ENCODE measurements at places on chromosomes 5 and 9. TPM values are rescaled to one million over a fixed set of nuclear protein-coding genes. Genes with fewer than 3 reads are reported as not detected.

CKMT2 gene
- total RNA-seq, result not detected

MYMK gene
- not detected for total RNA-seq

PHF24 gene
- total RNA-seq, result 0.13 TPM

PRPF4 gene
- 36.7 TPM for total RNA-seq

NXNL2 gene
- total RNA-seq, result not detected

LRRC26 gene
- total RNA-seq, result 0.31 TPM

IFNB1 gene
- total RNA-seq, result not detected

ARSI gene
- total RNA-seq, result not detected

- DNase-seq, result no peak
Observed at GRCh38 chr5:68886814-68887213, 207.0 kb upstream of the SLC30A5 start.

DNA sequence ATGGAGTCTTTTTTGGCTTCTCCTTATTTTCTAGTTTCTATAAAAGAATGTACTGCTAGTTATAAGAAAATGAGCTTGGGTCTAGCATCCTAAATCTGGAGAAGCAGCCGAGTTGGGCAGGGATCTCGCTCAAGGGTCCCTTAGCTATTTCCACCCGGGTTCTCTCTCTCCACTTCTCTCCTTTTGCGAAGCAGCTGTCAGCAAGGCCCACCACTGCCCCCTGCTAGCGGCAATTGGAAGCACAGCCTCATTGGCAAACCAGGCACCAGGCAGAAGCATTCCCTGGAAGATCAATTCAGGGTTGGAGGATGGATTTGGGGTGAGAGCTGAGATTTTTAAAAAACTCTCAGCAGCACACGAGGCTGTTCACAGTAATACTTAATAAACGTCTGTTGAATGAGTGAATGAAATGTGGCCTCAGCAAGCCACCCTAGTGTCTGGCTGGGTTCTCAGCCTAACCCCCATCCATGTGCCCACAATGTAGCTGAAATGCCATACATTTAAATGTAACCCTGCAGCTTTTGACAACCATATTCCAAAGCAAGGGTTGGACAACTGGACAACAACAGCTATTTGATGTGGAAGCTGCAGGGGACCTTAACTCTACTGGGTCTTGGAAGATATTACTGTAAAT is 34.6 kb upstream of the TNIP1 start:
- DNase-seq, result peak; percentile 70

DNA sequence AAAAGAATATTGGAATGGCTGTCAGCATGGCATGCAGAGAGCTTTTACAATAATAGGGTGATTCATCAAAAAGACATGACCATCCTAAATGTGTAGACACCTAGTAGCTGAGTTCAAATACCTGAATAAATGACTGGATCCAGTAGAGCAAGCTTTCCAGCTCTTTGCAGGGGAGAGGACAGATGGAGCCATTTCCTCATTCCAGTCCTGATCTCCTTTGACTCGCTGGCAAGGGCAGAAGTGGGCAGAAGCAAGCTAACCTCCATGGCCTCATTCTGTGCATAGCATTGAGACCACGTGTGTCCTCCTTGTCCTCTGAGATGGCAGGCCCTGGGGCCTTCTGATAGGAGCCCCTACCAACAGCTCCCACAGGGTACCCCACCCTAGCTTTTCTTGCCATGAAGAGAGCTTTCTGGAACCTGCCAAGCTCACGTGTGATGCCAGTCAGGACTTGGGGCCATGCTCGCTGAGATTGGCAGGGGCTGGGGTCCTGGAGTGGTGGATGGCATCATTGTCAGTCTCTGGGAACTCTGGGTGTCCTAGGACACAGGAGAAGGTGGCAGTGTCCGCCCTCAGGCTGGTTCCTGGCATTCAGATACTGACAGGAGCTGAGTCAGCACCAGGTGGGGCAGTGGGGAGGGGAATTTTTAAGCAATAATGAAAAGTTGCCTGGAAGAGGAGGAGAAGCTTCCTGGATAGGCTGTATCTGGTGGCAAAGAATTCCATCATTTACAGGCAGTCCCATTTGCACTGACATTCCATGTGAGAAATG is 33.6 kb downstream of the WWC1 start:
- DNase-seq, result no peak

DNA sequence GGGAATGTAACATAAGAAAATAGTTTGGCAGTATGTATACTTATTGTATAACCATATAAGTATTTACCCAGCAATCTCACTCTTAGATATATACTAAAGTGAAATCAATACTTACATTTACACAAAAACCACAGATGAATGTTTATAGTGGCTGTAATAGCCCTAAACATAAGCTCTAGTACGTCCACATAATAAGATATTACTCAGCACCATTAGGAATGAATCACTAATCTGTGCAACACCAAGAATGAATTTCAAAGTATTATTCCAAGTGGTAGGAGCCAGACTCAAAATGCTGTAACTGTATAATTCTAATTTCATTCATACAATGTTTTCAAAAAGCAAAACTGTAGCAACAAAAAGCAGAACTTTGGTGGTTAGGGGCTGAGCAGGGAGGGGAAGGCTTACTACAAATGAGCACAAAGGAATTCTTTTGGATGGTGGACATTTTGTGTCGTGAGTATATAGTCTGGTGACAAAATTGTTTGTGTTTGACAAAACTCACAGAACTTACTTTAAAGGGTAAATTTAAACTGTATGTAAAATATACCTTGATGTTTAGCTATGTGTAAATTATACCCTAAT is 11.9 kb upstream of the C5orf46 start:
- no peak for DNase-seq

- no peak for DNase-seq
Observed at GRCh38 chr5:145483212-145483611, 351.9 kb downstream of the PRELID2 start.

DNA sequence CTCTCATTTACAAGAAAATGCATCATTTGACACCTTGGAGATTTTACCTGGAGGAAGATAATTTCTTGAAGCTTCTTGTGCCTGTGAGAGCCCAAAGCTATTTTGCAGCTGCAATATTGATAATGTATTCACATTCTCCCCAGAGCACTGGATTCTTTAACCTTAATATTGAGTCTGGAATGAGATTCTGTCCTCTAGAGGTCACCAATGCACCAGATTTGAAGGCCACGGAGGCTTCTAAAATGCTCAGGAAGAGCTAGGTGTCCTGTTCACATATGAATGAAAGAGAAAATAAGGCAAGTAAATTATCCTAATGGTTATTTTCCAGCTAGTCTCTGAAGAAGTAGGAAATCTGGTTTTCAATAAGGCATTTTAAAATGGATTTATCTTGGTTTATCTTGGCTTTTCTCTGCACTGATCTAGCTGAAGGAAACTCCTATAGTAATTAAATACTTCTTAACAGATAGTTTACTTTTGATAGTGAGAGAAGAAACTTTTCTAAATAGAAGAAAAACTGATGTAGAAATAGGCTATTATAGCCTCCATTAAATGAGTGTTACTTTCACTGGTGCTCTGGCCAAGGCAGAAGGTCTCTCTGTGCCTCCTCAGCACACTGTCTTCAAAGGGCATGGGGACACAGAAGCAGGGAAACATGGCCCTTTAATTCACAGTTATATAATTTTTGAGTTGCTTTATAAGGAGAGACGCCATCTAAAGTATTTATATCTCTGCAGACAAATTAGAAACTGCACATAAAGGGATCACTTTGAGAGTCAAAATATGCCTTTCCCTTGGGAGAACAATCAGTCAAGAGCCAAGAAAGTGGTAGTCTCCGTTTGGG is 297.0 kb upstream of the ACTBL2 start:
- no peak for DNase-seq

DNA sequence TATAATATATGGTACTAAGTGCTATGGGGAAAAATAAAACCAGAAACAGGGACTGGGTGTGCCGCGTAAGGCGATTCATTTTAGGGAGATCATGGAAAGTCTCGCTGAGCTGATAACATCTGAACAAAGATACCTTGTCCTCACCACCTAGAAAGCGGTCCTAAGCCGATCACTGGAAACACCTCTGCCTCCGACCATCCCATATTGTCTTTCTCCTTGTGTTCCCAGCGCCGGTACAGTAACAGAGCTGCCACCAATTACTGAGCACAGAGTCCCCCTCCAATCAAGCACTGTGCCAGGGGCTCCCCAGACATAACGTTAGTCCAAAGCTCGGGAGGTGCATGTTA is 704 bp downstream of the CCDC112 start:
- no peak for DNase-seq

DNA sequence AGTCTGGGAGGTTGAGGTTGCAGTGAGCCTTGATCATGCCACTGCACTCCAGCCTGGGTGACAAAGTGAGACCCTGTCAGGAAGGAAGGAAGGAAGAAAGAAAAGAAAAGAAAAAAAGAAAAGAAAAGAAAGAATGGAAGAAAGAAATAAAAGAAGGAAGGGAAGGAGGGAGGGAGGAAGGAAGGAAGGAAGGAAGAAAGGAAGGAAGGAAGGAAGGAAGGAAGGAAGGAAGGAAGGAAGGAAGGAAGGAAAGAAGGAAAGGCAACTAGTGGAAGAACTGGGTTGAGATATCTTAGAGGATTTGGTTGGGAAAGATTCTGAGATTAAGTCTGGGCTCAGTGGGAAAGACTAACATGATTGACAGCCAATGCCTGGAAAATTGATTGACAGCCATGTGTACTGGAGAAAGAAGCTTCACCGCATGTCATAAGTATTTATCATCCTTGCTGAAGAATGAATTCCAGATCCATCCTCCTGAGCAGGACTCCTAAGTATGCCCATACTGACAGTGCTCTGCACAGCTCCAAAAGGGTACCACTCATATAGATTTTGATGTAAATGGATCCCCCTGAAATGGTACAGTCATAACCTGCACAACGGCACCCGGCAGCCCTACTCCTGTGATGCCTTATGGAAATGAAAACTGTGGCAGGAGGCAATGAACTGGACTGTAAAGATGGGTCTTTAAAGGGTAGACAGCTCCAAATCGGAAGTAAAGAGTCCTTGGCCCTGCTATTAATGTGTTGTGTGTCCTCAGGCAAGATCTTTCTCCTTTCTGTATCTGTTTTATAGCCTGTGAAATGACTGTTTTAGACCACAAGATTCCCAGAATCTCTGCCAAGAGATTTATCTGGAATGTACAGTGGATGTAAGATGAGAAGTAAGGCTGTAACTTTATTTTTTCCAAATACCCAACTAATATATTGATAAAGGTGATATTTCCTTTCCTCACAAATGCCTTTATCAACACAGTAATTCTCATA is 16.9 kb upstream of the ADRA1B start:
- DNase-seq, result no peak

GRCh38 chr5:1062761-1063568 is 48.9 kb downstream of the SLC12A7 start:
- DNase-seq, result no peak

DNA sequence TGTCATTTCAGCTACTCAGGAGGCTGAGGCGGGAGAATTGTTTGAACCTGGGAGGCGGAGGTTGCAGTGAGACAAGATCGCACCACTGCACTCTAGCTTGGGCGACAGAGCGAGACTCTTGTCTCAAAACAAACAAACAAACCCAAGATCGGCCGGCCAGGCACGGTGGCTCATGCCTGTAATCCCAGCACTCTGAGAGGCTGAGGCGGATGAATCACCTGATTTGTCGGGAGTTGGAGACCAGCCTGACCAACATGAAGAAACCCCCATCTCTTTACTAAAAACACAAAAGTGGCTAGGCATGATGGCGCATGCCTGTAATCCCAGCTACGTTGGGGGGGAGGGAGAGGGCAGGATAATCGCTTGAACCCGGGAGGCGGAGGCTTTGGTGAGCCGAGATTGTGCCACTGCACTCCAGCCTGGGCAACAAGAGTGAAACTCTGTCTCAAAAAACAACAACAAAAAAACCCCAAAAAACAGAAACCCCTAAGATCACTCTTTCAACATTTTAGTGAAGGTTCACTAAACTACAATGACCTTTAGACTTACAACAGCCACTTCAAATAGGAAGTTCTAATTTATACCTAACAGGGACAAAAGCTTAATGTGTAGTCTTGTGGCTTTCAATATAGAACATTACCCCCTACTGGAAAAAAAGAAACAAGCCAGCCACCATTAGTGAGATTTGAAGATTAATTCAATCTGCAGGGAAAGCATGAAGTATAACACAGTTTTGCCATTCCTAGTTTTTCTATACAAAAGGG is 7.0 kb downstream of the HSPA9 start:
- DNase-seq, result no peak

DNA sequence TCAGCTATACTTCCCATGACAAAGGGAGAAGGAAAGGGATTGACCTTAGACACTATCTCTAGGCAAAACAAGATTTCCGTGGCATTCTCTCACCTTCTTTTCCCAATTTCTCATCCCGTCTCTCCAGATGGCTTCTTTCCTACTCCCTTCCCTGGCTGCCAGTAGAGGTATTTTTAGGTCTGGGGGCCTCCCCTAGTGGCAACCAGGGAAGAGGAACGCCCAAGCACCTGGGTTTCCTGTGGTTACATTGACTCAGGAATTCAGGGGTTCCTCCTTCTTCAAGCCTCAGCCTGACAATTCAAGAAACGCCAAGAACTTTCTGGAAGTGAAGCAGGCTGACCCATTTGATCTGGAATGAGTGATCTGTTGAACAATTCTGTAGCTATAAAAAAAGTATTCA is 111.5 kb upstream of the OSMR start:
- no peak for DNase-seq

DNA sequence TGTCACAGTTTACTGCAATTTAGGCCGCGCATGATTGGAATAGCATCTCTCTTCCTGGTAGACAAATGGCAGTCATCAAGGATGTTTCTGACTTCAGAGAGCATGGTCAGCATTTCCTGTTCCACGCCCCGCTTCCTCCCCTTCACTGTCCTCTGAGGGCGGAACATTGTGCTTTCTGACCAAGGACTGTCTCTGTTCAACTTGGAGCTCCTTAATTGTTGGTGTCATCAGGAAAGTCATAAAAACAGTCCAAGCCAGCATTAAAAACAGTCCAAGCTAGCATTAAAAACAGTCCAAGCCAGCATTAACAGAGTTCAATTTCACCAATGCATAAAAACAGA is 301.3 kb upstream of the IRX4 start:
- no peak for DNase-seq

- DNase-seq, result no peak
Observed at GRCh38 chr9:33331377-33331891, 41.1 kb downstream of the NFX1 start.

GRCh38 chr9:70065572-70065971 is 21.9 kb downstream of the MAMDC2 start:
- DNase-seq, result no peak

GRCh38 chr9:83405759-83406158 is 132.4 kb downstream of the FRMD3 start:
- DNase-seq, result no peak

- DNase-seq, result no peak
Observed at GRCh38 chr9:99365233-99365980, 143.3 kb downstream of the SEC61B start.

GRCh38 chr9:133889584-133890301 is 102.4 kb downstream of the VAV2 start:
- no peak for DNase-seq

DNA sequence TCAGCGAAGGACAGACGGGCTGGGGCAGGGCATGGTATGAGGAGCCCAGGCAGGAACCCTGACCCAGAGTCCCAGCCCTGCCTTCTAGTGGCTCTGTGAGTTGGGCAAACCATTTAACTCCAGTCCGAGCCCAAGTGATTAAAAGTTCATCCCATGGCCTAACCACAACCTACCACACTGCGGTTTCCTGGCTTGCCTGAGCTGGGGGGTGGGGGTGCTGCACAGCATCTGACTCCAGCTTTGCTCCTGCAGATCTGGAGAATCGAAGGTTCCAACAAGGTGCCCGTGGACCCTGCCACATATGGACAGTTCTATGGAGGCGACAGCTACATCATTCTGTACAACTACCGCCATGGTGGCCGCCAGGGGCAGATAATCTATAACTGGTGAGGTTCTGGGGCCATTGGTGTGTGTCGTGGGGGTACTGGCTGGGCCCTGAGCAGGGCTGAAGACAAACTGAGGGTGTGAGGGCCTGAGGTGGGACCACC is 49.0 kb downstream of the STOM start:
- no peak for DNase-seq

Measured in activated B cell treated with CpG ODN at 0.5 μM for 24 hours (primary cell).